Peyer's patch (tissue), 4 donors: ENCODE measurements at places on chromosomes 3 and 15.

DNA sequence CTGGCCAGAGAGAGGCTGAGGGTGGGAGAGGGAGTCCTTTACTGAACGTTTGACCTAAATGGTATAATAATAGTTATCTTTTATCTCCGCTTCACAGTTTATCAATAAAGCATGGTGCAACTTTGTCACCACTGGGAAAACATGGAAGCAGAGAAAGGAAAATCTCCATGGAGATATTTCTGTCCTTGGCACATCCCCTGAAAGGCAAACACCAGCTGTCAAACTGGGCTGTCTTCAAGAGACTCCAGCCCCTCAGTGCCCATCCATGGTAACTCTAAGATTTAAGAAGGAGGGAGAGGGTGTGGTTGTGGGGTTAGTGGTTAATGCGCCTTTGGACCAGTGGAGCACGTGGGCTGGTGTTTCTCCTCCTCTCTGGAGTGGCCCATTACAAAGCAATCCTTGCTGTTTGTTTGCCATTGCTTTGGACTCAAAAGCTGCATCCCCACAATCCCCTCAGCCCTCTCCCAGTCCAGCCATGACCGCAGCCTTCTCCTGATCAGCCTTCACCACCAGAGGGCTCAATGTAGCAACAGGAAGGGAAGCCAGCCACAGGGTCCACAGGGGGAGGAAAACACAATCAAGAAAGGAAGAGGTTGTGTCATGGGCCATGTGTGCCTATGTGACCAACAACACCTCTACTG, 38.2 kb upstream of the FAM174B start:
- H3K27ac ChIP-seq = no peak overlapping the region
- H3K4me3 ChIP-seq = no peak overlapping the region
- H3K4me1 ChIP-seq = no peaks in the 10 kb centered on the region

DNA sequence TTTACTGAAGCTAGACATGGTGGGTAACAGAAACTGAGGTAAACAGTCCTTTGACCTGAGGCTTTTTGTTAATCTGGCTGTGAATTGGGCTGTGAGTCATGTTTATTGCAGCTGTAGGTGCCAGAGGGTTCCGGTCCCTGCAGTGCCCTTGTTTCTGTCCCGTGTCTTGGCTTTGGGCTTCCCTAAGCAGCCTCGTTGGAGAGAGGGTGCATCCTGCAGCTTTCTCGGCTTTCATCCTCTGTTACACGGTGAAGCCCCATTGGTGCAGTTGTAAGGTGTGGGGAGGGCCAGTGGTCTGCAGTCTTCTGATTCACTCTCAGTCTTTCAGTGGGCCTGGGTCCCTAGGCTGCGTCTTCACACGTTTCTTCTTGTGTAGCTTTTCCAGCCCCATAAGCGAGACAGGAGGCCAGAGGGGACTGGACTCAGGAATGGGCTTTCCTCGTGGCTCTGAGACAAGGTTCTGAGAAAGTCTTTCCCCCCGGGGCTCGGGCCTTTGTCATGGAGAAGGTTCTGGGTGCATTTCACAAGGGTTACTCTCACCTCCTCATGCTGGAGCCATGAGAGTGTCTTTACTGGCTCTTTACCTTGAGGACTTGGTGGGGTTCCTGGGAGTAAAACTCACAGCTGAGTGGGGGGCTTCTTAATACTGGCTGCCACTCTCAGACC, 33.1 kb downstream of the ASB7 start:
- no peaks in the 10 kb centered on the region for H3K4me1 ChIP-seq
- H3K27ac ChIP-seq = no peak overlapping the region
- no peak overlapping the region for H3K4me3 ChIP-seq
- DNase-seq = no peak
- no peaks in the 10 kb centered on the region for H3K36me3 ChIP-seq

DNA sequence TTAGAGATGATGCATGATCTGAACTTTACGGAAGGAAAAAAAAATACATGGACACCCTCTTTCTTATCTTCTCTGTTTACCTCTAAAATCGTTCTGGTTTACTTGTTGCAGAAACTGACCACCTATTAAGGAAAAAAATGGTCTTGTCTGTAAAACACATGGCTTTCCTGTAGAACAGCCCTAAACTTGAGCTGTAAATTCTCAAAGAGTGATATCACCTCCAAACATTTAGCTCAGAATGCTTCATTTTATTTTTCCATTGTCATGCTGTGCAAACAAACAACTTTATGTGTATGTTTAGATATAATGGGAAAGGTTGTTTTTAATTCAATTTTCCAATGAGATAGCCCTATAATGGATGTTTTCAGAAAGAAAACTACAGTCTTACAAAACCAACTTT, 237.4 kb upstream of the NR2F2 start:
- H3K27me3 ChIP-seq = no peaks in the 10 kb centered on the region
- no peaks in the 10 kb centered on the region for H3K4me1 ChIP-seq

- no peaks in the 10 kb centered on the region for H3K4me1 ChIP-seq
- no peak overlapping the region for H3K4me3 ChIP-seq
- no peak for DNase-seq
- no peaks in the 10 kb centered on the region for H3K27me3 ChIP-seq
These were observed 131.1 kb upstream of the NSMCE3 start for GRCh38 chr15:29400701-29401100.

GRCh38 chr3:65955792-65956477, 82.8 kb downstream of the MAGI1 start:
- H3K4me3 ChIP-seq = no peak overlapping the region
- H3K4me1 ChIP-seq = peaks cover 41% of the 10 kb centered on the region
- H3K27me3 ChIP-seq = no peaks in the 10 kb centered on the region
- no peak for DNase-seq
- no peaks in the 10 kb centered on the region for H3K36me3 ChIP-seq

DNA sequence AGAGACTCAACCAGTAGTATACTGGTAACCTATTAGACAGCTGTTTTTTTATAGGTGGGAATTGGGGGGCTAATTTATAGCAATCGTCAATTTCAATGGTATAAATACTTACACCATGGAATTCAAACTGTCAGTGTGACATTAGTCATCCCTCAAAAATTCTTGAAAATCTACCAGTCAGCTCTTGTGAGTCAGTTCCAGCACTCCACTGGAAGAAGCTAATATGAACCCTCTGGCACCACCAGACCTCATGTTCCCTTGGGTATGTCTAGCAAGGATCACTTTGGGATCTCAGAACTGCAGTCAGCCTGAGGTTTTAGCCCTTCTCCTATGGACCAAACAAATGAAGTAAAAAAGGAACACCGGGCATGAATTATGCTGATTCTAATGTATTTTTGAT, 11.8 kb upstream of the UACA start:
- no peaks in the 10 kb centered on the region for H3K27me3 ChIP-seq
- no peak overlapping the region for H3K4me3 ChIP-seq
- no peak overlapping the region for H3K27ac ChIP-seq
- H3K36me3 ChIP-seq = no peaks in the 10 kb centered on the region
- DNase-seq = no peak
- no peaks in the 10 kb centered on the region for H3K4me1 ChIP-seq

- H3K4me3 ChIP-seq = no peak overlapping the region
- DNase-seq = no peak
- H3K36me3 ChIP-seq = no peaks in the 10 kb centered on the region
- no peaks in the 10 kb centered on the region for H3K4me1 ChIP-seq
- no peaks in the 10 kb centered on the region for H3K27me3 ChIP-seq
These were observed 40.6 kb upstream of the TNFAIP8L3 start for GRCh38 chr15:51135276-51135675.

DNA sequence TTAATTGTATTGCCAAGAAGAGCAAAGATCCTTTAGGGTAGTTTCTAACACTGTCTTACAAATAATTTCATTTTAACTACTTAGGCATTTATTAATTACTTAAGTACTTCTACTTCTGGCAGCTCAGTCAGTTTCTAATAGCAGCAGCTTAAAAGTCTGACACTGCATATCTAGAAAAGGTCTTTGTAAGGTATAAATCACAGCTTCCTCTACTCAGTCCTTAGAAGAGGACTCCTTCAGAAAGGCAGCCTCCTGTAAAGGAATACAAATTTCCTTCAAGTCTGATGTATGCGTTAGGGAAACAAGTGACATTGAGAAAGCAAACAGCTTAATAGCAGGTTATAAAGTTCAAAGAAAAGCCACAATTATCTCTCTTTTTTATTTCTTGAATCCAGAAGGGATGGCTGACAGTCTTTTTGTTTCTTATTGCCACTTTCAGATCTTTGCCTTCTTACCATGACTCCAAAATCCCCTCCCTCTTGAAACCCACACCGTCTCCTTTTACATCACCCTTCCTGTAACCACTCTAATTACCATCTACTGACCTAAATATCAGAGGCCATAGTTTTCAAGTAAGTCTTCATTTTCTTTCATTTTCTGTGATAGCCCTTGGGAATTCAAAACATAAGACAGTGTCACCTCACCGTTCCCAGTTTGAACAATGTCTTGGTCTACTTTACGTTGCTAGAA, 109.5 kb downstream of the CGGBP1 start:
- no peak for DNase-seq
- H3K4me3 ChIP-seq = no peak overlapping the region
- H3K27ac ChIP-seq = no peak overlapping the region
- H3K36me3 ChIP-seq = no peaks in the 10 kb centered on the region
- H3K27me3 ChIP-seq = no peaks in the 10 kb centered on the region
- no peaks in the 10 kb centered on the region for H3K4me1 ChIP-seq

- no peak overlapping the region for H3K27ac ChIP-seq
- DNase-seq = no peak
- H3K4me1 ChIP-seq = no peaks in the 10 kb centered on the region
- no peaks in the 10 kb centered on the region for H3K36me3 ChIP-seq
- H3K27me3 ChIP-seq = no peaks in the 10 kb centered on the region
These were observed 32.7 kb downstream of the ARL14 start for GRCh38 chr3:160709477-160710182.

- no peak for DNase-seq
- H3K4me3 ChIP-seq = no peak overlapping the region
- no peak overlapping the region for H3K27ac ChIP-seq
- no peaks in the 10 kb centered on the region for H3K4me1 ChIP-seq
- no peaks in the 10 kb centered on the region for H3K36me3 ChIP-seq
These were observed 40.5 kb downstream of the NGRN start for GRCh38 chr15:90305932-90306331.

DNA sequence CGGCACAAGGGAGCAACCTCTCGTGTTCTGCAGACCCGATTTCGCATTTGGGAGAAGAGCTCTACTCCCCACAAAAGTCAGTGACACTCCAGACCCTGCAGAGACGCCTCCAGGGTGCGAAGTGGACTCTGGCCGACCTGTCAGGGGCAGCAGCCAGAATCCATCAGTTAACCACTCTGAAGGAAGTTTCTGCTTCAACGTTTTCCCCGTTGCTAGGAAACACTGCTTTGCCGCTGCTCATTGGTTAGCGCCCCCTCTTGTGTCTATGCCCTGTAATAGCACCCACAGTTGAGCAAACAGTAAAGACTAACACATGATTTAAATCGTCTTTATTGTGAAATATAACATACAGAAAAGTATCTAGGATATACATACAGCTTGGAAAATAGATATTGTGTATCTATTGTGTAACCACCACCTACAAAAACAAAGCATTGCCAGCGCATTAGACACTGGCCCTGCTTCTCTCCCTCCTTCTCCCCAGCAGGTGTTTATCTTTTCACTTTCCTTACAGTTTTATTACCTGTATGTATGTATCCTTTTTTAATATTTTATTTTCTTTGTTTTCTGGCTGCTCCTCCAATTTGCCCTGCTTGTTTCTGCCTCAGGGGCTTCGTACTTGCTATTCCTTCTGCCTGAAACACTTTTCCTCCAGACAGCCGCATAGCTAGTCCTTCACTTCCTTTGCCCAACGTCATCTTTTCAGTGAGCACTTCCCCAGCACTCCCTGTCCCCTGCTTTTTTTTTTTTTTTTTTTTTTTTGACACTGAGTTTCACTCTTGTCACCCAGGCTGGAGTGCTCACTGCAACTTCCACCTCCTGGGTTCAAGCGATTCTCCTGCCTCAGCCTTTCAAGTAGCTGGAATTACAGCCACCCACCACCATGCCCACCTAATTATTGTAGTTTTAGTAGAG, 38.8 kb downstream of the TMEM40 start:
- H3K27ac ChIP-seq = no peak overlapping the region
- no peak overlapping the region for H3K4me3 ChIP-seq
- no peaks in the 10 kb centered on the region for H3K36me3 ChIP-seq
- DNase-seq = peak; percentile 75

DNA sequence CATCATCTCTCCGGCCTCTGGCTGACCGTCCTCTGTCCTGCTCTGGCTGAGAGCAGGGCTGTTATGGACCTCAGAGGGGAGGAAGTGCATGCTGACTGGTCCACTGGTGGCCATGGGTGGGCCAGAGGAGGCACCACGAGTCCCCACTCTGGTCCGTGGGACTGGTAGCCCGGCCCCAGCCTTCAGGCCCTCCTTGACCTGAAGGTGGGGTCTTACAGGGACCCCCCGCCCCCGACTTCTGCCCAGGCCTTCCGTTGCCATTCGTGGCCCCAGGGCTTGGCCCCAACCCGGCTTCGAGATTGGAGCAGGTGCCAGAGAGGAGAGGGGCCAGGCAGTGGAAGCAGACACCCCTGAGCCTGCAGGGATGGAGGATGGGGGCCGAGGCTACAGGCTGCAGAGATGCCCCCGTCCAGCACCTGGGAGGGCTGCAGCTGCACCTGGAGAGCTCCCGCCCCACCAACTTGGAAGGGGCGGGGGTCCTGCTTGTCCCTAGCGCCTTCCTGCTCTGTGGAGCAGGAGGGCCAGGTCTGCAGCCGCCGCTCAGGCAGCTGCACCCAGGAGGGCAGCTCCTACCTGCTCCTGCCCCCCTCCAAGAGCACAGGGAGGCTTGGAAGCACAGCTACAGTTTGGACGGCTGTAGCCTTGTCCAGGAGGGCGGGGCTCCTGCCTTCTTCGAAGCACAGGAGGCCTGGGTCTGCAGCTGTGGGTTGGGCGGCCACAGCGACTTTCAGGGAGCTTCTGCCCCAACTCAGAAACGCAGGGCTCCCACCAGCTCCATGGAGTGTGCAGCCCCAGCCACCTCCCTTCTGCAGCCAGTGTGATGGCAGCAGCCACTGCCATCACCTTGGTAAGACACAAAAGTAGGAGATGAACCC, 142.5 kb downstream of the KLF13 start:
- no peaks in the 10 kb centered on the region for H3K4me1 ChIP-seq
- H3K27me3 ChIP-seq = no peaks in the 10 kb centered on the region
- no peak for DNase-seq
- no peak overlapping the region for H3K4me3 ChIP-seq

DNA sequence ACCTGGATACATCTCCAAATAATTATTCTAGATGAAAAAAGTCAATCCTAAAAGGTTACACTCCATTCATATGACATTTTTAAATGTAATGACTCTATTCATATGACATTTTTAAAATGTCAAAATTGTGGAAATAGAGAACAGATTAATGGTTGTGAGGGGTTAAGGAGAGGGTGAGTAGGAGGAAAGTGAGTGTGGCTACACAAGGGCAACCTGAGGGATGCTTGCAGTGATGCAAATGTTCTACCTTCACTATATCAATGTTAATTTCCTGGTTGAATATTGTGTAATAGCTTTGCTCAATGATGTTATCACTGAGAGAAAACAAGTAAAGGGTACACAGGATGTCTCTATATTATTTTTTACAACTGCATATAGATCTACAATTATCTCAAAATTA, 54.9 kb upstream of the PXYLP1 start:
- DNase-seq = no peak
- no peak overlapping the region for H3K27ac ChIP-seq
- H3K36me3 ChIP-seq = no peaks in the 10 kb centered on the region
- no peaks in the 10 kb centered on the region for H3K4me1 ChIP-seq
- H3K27me3 ChIP-seq = no peaks in the 10 kb centered on the region
